AG08396 (cell line): ENCODE measurements at places on chromosomes 3 and 15.

- no peak for DNase-seq
Observed at GRCh38 chr15:48020166-48020565, 100.6 kb upstream of the SLC24A5 start.

DNA sequence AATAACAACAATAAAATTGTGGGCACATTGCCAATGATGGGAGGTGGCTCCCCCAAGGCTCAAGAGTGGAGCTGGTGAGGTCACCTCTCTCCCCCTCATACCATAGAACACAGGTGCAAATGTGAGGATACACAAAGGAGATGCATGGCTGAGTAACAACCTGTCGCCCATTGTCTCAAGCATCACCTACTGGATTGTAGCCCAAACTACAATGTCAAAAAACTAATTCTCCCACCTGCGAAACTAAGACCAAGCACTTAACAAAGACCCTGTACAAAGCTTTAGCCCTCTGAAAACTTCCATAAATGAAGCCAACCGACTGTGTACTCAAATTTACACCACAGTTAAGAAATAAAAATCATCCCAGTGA lies 50.4 kb upstream of the IGSF11 start:
- DNase-seq, result no peak

DNA sequence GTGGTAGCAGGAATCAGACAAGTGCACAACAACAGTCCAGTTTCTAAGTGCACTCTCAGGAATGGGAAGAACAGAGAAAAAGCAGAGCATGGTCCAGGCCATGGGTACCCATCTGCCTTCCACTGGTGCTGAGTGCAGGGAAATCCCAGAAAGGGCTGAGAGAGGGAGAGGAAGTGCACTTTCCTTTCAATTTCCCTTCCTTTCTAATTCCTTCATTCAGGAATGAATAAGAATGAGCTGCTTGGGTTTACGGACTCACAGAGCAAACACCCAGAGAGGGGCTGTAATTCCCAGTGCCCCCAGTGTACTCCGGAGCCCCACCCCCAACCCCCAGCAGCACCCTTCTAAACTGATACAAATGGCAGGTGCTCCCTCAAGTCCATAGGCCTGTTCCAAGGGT lies 300.6 kb downstream of the FOXP1 start:
- no peak for DNase-seq

- peak; percentile 65 for DNase-seq
Observed at GRCh38 chr3:54954022-54954421, 26.2 kb upstream of the LRTM1 start.

DNA sequence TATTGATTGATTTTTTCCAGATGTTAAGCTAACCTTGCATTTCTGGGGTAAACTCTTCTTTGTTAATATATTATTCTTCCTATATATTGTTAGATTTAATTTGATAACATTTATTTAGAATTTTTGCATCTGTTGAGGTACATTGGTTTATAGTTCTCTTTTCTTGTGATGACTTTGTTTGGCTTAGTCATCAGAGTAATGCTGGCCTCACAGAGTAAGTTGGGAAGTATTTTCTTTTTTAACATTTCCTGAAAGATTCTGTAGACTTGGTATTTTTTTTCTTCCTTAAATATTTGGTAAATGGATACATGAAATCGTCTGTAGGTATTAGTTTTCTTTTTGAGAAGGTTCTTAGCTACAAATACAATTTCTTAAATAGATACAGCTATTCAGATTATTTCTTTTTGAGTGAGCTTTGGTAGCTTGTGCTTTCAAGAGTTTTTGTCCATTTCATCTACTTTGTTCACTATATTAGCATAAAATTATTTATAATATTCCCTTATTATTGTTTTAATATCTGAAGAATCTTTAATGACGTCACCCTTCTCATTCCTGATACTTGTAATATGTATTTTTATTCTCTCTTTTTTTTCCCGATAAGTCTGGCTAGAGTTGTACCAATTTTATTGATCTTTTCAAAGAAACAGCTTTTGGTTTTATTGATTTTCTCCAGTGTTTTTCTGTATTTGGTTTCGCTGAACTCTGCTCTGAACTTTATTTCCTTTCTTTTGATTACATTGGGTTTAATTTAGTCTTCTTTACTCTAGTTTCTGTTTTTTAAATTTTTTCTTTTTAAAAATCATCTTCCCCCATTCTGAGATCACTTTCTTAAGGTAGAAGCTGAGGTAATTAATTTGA lies 6.5 kb upstream of the HPS3 start:
- no peak for DNase-seq

DNA sequence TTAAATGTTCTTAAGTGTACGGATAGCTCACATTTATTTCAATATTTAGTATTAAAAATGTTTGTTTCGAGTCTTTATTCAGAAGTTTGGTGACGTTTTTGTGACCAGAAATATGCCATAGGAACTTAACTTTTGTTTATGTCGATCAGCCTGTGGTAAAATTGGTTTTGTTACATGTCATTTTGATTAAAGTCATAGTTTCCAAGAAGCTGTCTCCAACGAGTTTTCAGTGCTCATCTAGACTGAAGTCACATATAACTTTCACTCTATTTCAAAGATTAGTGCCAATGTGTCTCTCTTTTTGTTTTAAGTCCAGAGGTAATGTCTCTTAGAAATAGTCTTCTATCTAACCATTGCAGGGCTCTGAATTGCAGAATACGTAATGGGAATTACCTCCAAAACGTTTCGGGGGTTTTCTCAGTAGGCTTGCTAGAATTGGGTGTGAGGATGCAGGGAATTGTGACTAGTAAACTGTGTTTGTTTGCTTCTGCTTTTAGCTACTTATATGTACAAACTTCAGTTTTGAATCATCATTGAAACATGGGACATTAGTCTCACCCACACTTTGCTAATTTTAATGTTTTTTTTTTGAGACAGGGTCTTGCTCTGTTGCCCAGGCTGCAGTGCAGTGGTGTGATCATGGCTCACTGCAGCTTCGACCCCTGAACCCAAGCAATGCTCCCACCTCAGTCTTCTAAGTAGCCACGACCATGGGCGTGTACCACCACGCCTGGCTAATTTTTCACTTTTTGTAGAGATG lies 3.0 kb downstream of the BUB1B start:
- no peak for DNase-seq

DNA sequence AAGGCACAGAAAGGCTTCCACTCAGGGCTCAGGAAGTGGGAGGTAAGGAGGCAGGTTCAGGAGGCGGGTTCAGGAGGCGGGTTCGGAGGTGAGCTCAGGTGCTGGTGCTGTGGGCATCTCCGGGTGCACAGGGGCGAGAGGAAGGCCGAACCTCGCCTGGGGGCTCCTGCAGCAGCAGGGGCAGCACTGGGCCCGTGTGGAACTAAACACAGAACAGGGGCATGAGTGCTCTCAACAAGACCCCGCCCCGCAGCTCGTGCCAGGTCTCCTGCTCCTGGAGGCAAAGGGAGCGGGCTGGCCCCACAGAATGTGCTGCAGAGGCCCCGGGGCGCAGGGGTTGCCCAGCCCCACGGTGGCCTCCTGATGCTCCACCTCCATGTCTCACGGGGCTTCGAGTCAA lies 13.7 kb downstream of the ZDHHC19 start:
- DNase-seq, result no peak

- no peak for DNase-seq
Observed at GRCh38 chr15:52624262-52624661, 54.9 kb downstream of the ATOSA start.

DNA sequence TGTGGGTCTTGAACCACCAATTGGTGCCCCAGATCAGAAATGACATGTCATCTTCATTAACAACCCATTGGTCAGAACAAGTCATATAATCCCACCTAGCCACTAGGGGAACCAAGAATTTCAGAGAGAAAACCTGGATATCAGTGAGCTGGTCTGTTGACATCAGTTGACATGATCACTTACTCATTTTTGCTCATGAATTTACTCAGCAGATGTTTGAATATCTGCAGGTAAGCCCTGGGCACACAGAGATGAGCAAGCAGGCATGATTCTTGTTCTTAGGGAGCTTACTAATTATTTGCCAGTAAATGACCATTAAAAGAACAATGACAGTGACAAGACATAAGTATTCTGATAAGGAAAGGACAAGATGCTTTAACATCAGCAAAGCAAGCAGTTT lies 64.3 kb upstream of the PLCL2 start:
- no peak for DNase-seq

GRCh38 chr3:126287536-126288241 lies 69.5 kb downstream of the KLF15 start:
- peak; percentile 79 for DNase-seq

- no peak for DNase-seq
Observed at GRCh38 chr3:49966233-49966942, 26.4 kb downstream of the RBM6 start.

- peak; percentile 43 for DNase-seq
Observed at GRCh38 chr3:58307639-58308215, 1.4 kb downstream of the HTD2 start.
